ENCODE measurements at places on chromosomes 2 and 18.
A peak's percentile ranks its signal among the peaks of the same experiment; 100 is the strongest.

DNA sequence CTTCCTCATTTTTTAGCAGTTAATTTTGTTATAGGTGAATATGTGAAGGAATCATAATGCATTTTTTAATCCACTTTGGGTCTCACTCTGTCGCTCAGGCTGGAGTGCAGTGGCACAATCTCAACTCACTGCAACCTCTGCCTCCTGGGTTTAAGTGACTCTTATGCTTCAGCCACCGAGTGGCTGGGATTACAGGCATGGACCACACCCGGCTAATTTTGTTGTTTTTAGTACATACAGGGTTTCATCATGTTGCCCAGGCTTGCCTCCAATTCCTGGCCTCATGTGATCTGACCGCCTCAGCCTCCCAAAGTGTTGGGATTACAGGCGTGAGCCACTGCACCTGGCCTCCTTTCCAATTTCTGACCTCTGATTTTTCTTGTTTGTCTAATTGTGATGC, 17.7 kb downstream of the SCYGR5 start:
- no peak for DNase-seq

DNA sequence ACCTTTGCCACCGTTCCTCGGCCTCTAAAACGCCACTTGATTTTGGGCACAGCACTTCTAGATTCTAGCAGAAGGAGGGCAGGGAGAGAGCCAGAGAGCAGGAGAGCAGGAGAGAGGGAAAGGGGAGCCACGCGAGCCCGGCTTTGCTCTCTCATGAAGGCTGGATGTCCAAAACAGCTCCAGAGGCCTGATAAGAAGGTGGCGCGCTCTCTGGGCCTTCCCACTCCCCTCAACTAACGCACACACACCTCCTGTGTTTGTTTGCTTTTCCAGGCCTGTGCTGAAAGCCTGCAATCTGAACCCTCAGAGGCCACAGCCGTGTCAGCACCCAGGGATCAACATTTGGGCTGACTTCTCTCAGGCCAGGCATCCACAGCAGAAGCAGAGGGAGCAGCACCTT, 184.8 kb upstream of the SOX11 start:
- DNase-seq: no peak

- DNase-seq: no peak
Measured at GRCh38 chr2:119289093-119289492, 65.5 kb downstream of the STEAP3 start.

- DNase-seq: no peak
Measured at GRCh38 chr2:225270861-225271260, 128.6 kb upstream of the NYAP2 start.

- DNase-seq: no peak
Measured at GRCh38 chr18:56517761-56518160, 120.6 kb downstream of the TXNL1 start.

DNA sequence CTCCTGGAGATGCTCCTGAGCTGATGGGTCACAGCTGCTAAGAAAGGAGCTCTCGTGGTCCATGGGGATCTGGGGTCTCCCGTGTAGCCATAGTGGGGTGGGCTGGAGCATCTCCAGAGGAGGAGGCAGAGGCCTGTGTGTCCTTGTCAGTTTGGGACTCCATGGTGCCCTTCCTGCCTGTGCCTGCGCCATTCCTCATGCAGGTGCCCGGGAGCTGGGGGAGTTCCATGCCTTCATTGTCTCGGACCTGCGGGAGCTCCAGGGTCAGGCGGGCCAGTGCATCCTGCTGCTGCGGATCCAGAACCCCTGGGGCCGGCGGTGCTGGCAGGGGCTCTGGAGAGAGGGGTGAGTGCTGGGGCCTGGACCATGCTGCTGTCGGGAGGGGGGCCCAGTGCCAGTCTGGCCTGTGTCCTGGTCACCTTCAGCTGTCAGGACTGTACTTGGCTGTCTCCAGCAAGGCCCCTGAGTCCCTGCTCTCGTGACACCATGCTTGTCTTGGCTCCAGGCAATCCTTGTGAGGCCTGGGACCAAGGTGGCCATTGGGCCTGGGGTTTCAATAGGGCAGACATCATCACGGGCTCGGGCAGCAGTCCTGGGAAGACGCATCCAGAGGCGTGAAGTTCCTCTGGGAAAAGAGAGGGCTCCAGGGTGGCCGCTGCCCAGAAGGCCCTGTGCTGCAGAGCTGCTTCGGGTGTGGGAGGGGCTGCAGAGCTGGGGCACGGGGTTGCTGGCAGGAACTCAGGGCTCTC, 7.3 kb downstream of the CAPN10 start:
- no peak for DNase-seq

GRCh38 chr2:68719912-68720311, 14.7 kb upstream of the ARHGAP25 start:
- no peak for DNase-seq

GRCh38 chr2:70724366-70724765, 43.6 kb downstream of the ADD2 start:
- no peak for DNase-seq

DNA sequence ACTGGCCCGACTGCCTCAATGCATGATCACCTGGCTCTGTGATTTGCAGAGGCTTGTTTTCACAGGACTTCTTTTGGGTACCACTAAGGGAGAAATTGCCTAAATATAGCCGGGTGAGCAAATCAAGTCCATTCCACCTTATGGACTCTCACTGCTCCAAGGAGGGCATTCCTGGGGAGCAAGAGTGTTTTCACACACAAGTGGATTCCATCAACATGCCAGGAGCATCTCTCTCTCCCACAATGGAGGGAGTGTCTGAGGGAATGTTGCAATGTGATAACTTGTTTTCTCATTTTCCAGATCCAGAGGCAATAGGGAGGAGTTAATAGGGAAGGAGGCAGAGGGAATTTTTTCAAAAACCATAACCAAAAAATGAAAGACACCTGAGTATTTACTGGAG, 250.7 kb downstream of the SATB2 start:
- no peak for DNase-seq

DNA sequence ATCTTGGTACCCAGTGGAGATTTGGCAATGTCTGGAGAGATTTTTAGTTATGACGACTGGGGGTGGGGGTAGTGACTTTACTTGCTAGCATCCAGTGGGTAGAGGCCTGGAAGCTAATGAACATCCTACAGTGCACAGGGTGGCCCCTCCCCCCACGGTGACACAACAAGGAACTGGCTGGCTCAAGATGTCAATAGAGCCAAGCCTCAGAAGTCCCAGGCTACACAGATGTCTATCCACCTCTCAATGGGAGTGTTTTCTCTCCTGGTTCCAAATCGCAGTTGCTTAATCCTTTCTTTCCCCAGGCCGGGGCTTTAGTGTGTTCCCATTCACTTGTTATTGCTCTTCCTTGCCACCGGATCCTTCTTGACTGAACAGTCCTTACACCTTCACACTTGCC, 9.3 kb upstream of the CCBE1 start:
- no peak for DNase-seq

DNA sequence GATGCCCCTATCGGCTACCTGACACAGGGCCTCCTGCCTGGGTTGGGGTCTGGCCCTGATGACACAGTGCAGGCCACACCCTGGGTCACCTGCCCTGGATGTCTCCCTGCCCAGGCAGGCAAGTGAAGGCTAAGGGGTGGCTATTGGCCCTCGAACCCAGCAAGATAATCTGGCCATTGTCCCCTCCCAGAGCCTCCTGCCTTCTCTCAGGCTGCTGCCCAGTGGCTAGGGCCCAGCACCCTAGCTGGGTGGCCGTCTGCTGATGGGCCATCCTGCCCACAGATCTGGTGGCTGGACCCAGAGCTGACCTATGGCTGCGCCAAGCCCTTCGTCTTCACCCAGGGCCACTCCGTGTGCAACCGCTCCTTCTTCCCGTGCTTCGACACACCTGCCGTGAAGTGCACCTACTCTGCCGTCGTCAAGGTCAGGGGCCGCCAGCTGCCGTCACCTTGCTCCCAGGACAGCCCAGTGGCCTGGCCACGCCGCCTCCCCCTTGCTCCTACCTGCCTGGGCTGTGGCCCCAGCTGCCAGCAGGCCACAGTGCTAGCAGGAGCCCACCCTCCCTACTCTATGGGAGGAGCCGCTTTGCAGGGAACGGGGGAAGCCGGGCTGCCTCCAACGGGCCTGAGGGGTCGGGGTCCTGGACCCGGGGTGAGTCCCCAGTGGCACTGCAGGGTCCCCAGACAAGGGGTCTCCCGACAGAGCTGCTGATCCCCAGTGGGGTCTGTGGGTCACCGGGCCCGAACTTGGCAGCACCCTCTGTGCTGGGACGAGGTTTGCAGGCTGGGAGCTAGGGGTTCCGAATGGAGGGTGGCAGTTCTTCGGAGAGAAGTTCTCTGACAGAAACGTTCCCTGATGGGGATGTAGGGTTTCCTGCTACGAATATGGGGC, 4.1 kb downstream of the RNPEPL1 start:
- DNase-seq: no peak

GRCh38 chr2:160222546-160223283, 22.6 kb upstream of the ITGB6 start:
- DNase-seq: no peak

DNA sequence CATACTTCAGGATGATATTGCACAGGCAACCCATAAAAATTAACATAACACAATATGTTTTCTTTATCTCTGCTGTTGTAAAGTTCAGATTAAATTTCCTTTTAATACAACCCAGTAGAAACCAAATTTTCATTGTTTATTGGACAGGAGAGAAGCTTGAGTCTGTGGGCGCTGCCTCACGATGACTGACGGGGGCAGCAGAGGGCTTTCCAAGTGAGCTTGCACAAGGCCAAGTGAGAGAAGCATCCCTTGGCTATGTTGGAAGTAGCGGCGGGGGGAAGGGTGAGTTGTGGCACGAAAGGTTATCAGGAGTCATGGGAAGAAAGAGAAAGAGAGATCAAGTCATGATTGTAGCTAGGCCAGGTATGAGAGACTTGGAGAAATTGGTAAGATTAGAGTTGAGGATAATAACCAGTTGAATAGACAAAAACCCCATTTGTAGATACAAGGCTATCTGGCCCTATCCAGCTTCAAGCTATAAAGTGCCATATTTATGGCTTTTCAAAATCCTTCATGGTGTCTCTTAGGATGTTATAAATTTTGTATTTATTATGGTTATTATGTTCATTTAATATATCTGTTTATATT, 413.7 kb upstream of the FAM98A start:
- DNase-seq: peak; percentile 45

GRCh38 chr2:28395334-28396061, 2.8 kb downstream of the FOSL2 start:
- DNase-seq: no peak

- DNase-seq: no peak
Measured at GRCh38 chr2:175062787-175063585, 57.8 kb upstream of the CHN1 start.

GRCh38 chr2:148623086-148623485, 21.5 kb upstream of the EPC2 start:
- no peak for DNase-seq

- no peak for DNase-seq
Measured at GRCh38 chr2:101003278-101003775, 1.2 kb downstream of the RPL31 start.

- DNase-seq: no peak
Measured at GRCh38 chr2:23530909-23531276, 145.9 kb downstream of the KLHL29 start.

DNA sequence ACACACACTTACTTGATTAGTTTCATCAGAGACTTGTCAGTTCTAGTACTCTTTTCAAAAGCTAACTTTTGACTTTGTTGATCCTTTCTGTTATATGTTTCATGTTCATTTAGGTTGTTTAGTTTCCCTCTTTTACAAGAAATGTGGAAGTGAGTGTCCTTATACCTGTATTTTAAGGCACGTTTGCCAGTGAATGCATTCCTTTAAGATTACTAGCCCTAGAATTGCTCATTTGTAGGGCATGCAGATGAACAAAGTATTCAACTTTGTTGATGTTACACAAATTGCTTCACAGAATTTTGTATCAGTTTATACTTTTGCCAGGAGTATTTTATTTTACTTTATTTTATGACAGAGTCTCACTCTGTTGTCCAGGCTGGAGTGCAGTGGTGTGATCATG, 6.3 kb downstream of the IL1RL2 start:
- DNase-seq: no peak

- DNase-seq: no peak
Measured at GRCh38 chr2:207403141-207403540, 126.6 kb upstream of the CREB1 start.

DNA sequence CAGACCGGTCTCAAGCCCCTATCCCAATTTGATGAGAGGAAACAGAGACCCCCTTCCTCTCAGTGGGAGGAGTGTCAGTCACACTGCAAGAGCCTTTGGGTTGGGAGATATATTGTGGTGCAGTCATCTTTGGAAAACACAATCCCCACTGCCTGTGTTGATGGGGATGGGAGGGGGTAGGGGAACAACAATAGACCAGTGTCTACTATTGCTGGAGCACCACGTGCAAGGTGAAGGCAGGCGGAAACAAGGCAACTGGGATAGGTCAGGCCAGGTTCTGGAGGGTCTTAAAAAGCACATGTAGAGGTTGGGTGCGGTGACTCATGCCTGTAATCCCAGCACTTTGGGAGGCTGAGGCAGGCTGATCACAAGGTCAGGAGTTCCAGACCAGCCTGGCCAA, 127.9 kb downstream of the ZFP36L2 start:
- no peak for DNase-seq

DNA sequence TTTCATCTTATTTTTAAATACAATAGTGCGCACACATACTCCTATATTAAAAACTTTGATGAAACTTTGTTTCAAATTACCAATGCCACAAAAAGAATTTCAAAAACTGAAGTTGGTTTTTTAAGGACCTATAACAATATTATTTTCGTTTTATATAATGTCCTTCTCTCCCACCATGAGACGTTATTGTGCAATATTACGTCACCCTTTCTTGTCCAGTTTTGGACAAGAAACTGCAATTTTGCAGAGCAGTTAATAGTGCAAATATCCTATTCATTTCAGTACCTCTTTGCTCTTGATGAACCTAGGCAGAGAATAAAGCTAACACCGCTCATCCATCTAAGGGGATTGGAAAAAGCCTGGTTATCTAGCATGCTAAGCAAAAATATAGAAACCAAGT, 9.7 kb upstream of the ZNF516 start:
- DNase-seq: no peak

GRCh38 chr2:196551014-196551413, 88.5 kb upstream of the CCDC150 start:
- DNase-seq: no peak

- no peak for DNase-seq
Measured at GRCh38 chr2:175742367-175742766, 259.7 kb downstream of the LNPK start.

- DNase-seq: no peak
Measured at GRCh38 chr2:230472621-230473018, 56.6 kb downstream of the SP100 start.

DNA sequence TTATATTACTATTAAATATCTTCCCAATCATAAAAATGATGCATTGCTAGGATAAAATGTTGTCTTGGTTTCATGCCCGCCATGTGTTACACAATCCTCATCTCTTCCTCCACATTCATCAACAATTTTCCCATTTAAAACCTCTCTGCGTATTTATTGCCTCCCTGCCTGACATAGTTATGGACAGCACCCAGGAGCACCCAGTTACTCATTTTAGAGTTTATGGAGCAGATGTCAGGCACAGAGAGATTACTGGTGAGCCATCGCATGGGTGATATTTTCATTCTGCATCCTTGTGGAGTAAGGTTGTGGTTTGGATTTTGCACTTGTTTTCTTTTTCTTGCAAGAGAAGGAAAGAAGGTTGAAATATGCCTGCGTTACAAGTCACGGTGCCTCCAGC, 116.7 kb upstream of the NPAS2 start:
- DNase-seq: no peak
